ENCODE measurements at places on chromosomes 4 and X.

GRCh38 chr4:74692972-74693371, 101.4 kb downstream of the BTC start:
- DNase-seq: no peak

DNA sequence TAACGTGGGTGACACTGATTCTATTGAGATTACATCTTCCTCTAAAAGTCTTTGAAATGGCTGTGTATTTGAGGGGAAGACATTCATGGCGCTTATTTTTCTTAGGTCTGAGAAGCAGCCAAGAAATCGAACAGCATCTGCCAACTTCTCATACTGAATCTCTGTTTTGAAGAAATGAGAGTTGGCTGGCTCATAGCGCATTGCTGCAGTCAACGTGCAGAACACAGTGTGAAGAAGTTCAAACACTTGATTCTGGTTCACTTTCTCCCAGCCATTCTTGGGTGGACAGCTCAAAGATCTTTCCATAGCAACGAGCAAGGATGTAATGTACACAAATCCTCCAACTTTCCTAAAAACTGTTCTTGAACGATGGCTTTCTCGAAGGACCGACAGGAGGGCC, 156.5 kb downstream of the WDFY3 start:
- no peak for DNase-seq

DNA sequence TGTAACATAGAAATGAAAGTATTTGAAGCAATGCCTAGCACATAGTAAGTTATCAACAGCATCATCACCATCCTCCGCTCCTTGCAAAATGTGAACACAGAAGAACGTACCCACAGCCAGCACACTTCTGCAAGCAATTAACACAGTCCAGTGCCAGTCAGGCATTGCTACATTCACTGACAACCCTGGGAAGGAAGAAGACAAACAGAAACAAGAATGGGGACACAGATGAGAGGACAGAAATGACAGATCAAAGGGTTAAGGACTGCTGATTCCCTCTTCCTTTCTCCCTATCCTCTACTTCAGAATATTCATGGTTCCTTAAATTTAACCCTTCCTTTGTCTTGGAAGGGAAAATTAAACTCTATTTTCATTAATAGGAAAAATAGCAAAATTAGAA, 53.1 kb downstream of the CHM start:
- no peak for DNase-seq

- no peak for DNase-seq
Observed at GRCh38 chrX:43175434-43175833, 397.5 kb upstream of the PPP1R2C start.

DNA sequence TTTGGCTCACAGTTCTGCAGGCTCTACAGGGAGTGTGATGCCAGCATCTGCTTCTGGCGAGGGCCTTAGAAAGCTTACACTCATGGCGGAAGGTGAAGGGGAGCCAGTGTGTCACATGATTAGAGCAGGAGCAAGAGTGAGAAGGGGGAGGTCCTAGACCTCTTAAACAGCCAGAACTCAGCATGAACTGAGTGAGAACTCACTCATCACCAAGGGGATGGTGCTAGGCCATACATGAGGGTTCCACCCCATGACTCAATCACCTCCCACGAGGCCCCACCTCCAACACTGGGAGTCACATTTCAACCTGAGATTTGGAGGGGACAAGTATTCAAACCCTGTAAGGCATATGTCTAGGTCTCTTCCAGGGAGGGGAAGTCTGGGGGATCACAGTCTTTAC, 33.4 kb downstream of the SPRY1 start:
- no peak for DNase-seq

- no peak for DNase-seq
Observed at GRCh38 chr4:42706086-42706485, 49.2 kb upstream of the ATP8A1 start.

- DNase-seq: no peak
Observed at GRCh38 chr4:114734594-114734993, 136.0 kb downstream of the UGT8 start.

DNA sequence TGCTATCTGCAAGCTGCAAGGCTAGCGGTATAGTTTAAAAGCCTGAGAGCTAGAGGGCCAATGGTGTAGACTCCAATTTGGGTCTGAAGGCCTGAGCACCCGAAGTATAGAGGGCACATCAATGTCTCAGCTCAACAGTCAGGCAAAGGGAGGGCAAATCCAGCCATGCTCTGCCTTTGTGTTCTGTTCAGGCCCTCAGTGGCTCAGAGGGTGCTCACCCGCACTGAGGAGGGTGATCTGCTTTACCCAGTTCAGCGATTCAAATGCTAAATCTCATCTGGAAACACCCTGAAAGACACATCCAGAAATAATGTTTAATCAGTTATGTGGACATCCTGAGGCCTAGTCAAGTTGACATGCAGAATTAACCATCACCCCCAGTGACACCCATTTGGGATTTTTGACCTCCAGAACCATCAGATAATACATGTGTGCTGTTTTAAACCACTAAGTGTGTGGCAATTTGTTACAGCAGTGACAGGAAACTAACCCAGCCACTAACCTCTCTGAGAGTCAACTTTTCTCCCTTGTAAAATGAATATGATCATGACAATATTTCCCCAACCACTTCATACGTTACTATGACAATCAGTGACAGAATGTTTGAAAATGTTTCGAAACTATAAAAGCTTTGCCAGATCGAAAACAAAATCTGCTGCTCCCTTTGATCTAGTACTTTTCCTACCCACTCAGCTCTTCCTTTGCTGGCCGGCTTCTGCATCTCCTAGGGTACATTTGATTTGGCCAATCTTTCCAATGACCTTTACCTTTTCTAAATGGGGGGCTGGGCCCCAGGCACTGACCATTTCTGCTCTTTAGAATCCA, 8.4 kb upstream of the TBL1X start:
- DNase-seq: no peak

DNA sequence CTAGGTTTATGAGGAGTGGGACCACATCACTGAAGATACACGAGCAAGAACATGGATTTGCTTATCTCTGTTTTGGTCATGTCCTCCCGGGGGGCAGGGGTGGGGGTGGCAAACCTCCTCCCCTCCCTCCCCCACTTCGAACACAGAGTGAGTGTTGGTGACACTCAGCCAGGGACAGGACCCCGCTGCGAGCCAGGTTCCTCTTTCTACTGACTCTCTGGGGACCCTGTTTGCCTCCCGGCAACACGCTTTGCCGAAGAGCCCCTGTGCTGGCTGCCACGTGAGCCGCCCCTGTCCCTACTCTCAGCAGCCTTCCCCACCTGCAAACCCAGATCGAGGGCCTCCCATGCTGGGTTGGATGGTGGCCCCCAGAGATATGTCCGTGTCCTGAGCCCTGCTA, 34.7 kb downstream of the P2RY8 start:
- DNase-seq: no peak

DNA sequence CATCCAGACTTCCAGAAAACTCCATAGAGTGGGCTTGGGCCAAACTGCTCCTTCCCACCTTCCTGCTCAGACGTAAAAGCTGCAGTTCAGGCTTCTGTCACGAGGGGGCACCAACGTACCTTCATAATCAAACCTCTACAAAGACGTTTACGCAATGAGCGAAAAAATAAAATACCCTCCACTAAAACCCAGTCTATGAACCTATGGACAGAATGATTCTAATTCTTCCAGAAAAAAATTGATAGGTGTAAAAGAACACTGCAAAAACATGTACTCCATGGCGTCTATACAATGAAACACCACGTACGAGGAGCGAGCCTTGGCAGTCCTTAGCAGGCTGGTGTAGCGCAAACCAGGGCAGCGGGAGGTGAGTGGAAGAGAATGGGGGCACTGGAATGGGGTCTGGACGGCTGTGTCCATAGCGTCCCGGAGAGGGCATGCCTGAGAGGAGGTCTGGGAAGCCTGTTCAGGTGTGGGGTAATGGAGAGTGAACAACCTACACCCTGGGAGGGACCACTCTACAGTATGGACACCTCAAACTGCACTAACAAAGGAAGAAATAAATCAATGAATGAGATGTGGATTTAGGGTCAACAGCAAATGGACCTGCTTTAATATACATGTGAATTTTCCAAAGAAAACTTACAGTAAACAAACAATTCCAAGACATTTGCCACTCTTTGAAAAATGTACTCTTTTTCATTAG, 14.4 kb upstream of the RAB40A start:
- peak; percentile 19 for DNase-seq

- DNase-seq: no peak
Observed at GRCh38 chr4:87060957-87061356, 126.1 kb downstream of the AFF1 start.

- no peak for DNase-seq
Observed at GRCh38 chr4:140996766-140997165, 136.5 kb downstream of the RNF150 start.

GRCh38 chr4:52617336-52618020, 41.6 kb downstream of the USP46 start:
- no peak for DNase-seq

DNA sequence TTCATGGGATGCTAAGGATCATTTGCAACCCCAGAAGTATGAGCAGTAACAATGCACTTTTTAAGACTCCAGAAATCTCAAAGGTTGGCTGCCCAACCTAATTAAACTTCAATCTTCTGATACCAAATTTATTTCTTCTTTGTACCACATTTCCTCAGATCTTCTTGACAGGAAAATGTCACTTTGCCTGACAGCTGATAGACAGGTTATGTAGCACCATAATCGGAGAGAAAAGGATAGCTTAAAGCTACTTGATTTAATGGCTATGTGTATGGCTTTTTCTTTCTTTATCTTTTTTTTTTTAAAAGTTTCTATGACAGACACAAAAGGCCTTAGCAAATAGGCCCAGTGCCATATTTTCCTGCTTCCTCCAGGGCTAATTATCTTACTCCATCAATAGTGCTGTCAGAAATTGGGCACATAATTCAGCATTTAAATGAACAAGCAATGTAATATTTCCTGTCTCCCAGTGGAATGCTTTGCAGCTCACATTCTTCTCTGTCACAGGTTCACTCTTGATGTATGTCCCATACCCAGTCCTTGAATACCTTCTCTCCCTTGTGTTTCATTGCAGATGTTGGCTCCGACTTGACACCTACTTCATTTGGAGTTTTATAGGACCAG, 795.7 kb downstream of the ADGRL3 start:
- DNase-seq: no peak

DNA sequence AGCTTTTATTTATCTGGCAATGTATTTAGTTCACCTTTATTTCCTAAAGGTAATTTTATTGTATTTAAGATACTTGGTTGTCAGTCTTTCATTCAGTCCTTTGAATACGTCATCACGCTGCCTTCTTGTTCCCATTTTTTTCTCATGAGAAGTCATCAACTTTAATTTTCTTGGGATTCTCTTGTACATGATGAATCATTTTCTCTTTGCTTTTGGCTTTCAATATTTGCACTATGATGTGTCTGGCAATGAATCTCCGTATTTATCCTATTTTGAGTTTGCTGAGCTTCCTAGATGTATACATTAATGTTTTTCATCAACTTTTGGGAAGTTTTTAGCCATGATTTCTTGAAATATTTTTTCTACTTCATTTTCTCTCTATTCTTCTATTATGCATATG, 28.4 kb downstream of the CLDN2 start:
- no peak for DNase-seq

DNA sequence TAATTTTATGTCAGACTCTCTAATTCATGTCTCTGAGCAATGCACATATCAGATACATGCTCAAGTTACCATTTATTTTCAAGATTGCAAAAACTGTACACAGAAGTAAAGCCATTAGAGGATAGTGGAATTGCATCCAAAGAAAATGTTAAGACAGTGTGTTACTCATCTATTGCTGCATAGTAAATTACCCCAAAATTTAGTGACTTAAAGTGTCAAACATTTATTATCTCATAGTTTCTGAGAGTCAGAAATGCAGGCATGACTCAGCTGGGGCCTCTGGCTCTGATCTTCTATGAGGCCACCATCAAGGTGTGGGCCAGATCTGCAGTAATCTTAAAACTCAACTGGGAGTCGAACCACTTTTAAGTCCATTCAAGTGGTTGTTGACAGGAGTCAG, 275.2 kb downstream of the QDPR start:
- no peak for DNase-seq

DNA sequence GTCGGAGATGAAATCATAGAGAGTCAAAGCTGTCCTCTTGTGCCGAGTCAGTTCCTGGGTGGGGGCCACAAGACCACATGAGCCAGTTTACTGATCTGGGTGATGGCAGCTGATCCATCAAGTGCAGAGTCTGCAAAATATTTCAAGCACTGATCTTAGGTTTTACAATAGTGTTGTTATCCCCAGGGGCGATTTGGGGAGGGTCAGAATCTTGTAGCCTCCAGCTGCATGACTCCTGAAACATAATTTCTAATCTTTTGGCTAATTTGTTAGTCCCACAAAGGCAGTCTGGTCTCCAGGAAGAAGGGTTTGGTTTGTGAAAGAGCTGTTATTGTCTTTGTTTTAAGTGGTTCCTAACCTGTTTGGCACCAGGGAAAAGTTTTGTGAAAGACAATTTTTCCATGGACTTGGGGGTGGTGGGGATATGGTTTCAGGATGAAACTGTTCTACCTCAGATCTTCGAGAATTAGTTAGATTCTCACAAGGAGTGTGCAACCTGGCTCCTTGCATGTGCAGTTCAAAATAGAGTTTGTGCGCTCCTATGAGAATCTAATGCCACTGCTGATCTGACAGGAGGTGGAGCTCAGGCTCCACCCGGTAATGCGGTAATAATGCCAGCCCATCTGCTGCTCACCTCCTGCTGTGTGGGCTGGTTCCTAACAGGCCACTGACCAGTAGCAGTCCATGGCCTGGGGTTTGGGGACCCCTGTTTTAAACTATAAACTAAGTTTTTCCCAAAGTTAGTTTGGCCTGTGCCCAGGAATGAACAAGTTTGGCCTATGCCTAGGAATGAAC, 29.2 kb downstream of the METAP1 start:
- no peak for DNase-seq

- DNase-seq: no peak
Observed at GRCh38 chr4:165714650-165715049, 158.4 kb upstream of the TLL1 start.

- no peak for DNase-seq
Observed at GRCh38 chrX:121641560-121641959, 594.1 kb downstream of the GLUD2 start.

GRCh38 chr4:86718152-86718551, 124.0 kb downstream of the PTPN13 start:
- no peak for DNase-seq

DNA sequence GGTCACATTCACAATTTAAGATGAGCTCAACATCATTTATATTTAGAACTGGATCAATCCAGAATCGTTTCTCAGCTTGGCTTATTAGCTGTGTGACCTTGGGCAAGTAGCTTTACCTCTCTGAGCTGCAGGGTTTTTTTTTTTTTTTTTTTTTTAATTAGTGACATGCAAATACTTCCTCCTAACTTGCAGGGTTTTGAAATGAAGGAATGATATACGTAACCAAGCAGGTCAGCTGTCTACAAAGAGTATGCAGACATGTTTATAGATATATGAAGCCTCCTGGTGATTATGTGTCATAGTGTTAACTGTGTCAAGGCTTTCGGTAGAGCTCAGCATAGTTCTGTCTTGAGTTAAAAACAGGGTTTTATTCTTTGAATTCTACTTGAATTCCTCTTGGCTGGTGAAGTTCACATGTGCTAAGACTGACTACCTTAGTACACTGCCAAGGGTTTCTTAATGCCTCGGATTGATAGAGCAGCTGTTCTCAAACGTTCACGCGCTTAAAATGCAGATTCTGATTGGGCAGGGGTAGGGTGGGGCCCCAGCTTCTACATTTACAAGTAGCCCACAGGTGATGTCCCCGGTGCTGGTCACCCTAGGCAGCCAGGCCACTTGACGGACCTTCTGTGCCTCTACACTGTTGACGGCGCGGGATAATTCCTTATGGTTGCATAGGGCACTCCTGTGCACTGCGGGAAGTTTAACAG, 654 bp upstream of the STS start:
- DNase-seq: no peak

GRCh38 chr4:108143515-108143914, 25.2 kb downstream of the LEF1 start:
- no peak for DNase-seq

GRCh38 chrX:44032479-44032878, 59.3 kb upstream of the NDP start:
- DNase-seq: no peak

All from activated CD8-positive, alpha-beta memory T cell treated with anti-CD3 and anti-CD28 coated beads for 1 hour (primary cell).